ENCODE measurements at places on chromosomes 6 and 20.

DNA sequence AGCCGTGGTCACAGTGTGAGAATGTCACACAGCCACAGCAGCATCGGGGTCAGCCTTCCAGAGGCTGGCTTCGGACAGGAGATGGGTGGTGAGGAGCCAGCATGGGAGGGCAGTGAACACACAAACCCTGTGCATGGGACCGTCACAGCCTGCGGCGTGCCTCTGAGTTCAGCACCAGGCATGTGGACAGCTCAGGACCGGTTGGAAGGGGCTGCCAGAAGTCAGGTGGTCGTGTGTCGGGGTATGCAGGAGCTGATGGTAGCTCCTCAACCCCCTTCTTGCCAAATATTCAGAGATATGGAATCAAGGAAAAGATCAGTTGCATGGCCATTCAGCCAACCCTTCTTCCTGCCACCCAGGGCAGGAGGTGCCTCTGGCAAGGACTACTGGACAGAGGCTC, 28.2 kb downstream of the MYT1 start:
- no peak for DNase-seq

- DNase-seq: no peak
Measured at GRCh38 chr6:127737768-127738167, 160.8 kb downstream of the C6orf58 start.

- no peak for DNase-seq
Measured at GRCh38 chr6:1862411-1862810, 252.7 kb downstream of the FOXC1 start.

DNA sequence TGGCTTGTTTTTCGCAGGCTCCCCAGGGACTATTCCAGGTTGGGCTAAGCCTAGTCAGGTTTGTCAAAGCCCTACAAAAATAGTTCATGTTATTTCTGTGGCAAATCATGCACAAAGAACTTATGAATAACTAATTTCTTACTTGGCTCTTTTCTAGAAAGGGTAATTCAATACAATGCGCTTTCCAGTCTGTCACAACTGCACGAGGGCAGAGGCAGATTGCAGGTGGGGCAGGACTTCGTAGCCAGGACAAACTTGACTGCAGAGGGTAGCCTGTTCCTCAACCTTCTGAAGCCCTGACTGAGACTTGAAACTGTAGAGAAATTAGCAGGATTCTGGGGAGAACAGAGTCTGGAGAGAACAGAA, 253.5 kb downstream of the QKI start:
- DNase-seq: no peak

DNA sequence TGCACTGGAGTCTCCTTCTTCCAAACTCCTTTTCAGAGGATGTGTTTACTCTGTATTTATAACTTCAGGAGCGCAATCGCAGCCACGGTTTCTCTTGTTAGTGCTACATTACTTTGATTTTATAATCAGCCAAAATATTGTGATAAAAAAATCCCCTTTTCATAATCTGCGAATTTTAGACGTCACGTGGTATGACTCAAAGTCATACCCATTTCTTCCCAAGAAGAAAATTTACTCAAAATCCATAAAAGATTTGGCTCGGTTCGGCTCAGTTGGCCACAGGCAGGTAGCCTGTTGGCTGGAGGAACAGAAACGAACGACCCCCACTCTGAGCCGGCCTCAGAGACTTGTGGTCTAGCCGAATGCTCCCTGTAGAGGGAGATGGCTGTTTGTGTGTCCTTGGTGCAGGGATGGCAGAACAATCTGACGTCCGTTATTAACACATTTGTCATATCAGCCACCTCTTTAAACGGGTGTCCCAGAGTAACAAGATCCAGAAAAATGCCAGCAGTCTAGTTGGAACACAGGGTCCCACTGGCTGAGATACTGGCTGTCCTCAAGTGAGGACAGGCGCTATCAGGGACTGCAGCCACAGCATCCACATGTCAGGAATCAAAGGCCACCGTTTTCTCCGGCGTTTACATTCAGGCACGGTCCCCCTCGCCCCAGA, 247.6 kb downstream of the DLL1 start:
- DNase-seq: no peak

- DNase-seq: no peak
Measured at GRCh38 chr6:42331019-42331418, 113.4 kb upstream of the MRPS10 start.

DNA sequence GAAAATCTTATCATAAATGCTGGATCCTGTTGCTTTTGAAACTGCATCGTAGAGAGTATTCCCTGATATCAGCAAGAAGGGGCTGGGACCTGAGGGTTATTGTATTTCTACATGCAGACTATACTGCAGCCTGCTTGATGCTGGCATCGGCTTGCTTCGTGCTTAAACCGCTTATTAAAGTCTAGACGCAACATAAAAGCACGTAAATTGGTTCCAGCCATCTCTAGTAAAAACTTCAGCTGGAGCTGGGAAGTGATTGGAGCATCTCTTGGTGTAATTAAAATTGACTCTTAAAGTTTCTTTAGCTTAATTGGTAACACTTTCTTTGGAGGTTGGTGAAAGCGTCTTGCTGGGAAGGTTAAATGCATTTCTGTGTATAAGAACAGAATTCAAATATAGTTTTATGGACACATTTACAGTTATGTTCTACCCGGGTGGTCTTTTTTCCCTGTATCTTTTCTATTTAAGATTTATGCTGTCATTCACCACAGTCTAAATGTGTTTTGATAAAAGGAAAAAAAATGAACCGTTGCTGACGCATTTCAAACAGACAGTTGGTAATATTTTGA, 139.0 kb upstream of the JAG1 start:
- no peak for DNase-seq

DNA sequence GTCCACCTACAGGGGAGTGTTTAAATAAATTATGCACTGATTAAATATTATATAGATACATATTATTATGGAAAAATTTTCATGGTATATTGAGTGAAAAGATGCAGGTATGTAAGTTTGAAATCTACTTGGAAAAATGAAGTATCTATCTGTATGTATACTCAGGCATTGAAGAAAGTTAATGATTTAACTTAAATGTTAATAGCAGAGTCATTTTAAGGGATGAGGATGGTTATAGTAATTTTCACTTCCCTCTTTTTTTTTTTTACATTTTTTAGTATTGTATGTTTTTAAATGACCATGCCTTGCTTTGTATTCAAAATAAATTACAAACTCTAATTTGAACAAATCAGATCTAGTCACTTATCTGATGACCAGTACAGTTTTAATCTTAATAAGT, 43.2 kb upstream of the NOTCH4 start:
- no peak for DNase-seq

GRCh38 chr6:110826236-110827129, 11.2 kb upstream of the CDK19 start:
- no peak for DNase-seq

DNA sequence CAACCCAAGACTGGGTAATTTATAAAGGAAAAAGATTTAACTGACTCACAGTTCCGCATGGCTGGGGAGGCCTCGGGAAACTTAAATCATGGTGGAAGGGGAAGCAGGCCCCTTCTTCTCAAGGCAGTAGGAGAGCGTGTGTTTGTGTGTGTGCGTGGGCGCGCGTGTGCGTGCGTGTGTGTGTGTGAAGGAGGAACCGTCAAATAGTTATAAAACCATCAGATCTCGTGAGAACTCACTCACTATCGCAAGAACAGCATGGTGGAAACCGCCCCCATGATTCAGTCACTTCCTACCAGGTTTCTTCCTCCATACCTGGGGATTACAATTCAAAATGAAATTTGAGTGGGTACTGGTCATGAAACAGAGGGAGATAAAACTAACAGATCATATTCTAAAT, 220.1 kb upstream of the EYS start:
- no peak for DNase-seq
